Stimulated activated CD8-positive, alpha-beta memory T cell treated with anti-CD3 and anti-CD28 coated beads, Interleukin-15, amount 100 ng/mL, for 24 hours (primary cell): ENCODE measurements at places on chromosomes 7 and 10.

DNA sequence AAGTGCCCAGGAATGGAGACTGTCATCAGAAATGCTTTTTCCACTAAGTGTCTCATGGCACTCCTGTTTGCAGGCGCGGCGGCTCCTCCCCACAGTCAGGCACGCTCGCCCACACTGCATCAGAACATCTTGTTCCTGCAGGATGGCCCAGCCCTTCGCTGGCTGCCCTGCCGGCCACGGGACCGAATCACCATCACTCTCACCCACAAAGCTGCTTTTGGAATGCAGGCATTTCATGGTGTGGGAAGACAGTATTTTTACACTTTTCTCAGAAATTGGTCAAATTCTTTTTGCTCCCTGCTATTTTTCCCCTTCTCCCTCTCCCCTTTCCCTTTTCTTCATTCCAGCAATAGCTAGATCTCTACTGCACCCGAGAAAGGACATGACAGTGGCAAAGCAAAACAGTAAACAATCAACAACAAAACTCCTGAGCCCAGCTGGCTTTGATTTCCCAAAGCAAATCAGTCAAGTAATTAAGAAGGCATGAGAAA, 176.1 kb upstream of the TNS3 start:
- DNase-seq = no peak

DNA sequence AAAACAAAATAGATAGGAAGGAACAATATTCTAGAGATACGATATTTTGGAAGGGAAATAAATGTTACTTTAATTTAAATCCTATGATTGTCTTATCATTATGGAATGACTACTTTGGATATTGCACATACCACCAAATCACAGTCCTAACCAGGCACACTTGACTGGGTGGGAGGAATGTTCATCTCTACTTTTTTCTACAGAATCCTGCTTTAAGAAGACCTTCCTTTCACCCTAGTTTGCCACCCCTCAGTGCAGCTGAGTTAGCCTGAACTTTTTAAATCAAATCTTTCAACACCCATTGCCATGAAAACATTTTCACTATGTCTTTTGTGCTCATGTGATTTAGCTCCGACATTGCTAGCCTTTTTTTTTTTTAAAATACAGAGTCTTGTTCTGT, 38.1 kb downstream of the RELN start:
- DNase-seq = no peak

DNA sequence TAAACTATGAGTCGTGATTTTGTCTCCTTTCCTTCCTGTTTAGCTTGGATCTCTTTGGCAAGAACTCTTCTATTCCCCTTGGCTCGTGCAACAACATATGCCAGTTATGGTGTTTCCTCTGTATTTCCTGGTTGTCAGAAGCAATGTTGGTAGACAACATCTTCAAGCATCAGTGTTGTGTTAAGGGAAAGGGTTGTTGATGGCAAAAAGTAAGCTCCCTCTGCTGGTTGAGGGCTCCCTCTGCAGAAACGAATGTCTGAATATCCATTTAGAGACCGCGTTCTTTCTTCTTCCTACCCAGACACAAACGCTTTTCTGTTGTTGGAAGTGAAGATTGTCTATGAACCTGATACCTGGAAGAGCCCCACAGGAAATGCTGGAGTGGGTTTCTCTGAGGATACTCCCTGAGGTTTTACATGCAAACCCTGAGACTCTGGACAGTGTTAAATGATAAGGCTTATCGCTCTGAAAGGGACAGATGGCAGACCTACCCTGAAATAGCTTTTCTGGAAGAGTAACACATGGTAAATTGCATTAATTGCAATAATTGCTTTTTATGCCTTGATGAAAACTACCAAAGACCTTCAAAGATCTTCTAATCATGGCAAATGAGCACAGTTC, 23.5 kb upstream of the C1QL3 start:
- no peak for DNase-seq

DNA sequence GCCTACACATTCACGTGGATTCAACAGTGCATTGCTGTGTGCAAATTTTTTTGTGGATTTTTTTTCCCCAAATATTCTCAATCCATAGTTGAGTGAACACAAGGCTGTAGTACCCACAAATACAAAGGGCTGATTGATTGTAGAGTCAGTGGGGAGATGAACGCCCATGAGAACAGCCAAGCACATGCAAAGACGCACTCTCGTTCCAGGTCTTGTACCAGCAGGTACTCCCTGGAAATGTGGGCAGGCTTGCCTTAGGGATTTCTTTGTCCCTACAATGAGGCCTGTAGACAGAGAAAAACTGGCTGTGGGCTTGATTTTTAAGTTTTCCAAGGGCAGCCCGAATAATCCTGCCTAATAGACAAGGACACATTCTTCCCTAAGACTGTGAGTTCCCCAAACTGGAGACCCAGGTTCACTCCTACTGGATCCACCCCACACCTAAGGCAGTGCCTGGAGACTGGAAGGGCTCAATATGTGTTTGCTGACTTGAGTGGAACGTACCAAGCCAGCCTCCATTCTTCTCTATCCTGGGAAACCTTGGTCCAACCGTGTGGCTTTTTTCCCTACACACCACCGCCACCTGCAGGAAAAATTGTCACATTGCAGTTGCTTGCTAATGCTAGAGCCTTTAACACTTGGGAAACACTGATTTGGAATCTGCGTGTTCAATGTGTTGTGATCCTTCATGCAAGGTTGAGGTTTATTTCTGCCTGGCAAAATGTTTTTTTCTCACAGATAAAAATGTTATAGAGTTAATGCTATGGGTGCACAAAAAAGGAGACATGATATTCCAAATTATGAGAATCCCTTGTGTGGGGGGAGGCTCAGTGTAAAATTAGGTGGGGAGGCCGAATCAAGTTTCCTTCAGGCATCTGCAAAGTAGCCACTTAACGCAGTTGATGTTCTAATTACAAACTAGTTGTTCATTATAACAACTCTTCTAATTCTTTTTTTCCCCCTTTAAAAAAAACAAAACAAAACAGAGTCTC, 49.3 kb downstream of the PPP1R17 start:
- no peak for DNase-seq

DNA sequence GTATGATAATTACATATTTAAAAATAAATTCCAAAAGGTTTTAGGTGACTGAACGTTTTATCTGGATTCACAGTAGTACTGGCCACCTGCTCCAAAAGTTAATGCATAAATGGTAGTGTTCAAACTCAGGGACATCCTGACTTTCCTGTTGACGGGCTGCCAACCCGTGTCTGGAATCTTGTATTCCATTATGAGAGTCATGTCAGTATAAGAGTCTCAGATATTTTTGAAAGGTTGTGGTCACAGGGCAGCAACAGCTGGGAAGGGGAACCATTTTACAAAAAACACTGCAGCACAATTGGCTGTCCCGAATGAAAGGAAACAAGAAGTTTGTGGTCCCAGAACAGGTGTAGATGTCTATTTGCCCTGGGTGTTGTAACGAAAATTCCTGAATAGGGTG, 2.8 kb downstream of the TDRD1 start:
- DNase-seq = no peak

DNA sequence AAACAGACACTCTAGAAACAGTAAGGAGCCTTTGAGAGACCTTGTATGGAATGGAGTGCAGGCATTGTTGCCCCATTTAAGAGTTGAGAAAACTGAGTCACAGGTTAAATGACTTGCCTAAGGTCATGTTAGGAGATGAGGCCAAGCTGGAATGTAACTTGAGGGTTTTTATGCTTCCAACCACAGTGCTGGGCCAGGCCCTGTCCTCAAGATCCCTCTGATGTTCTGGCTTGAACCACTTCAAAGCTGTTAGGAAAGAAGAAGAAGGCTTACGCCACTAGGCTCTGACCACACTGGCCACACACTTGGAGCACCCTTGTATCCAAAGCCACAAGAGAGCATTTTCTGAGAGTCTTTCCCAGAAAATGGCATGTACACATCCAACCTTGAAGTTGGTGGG, 42.7 kb downstream of the PLAU start:
- no peak for DNase-seq
